GM23338 (cell line): ENCODE measurements at places on chromosomes 5 and 9.

GRCh38 chr5:113274836-113275414, 159.9 kb downstream of the TSSK1B start:
- peak; percentile 54 for DNase-seq
- H3K4me3 ChIP-seq = no peak overlapping the region
- no peaks in the 10 kb centered on the region for H3K36me3 ChIP-seq
- no peaks in the 10 kb centered on the region for H3K27me3 ChIP-seq
- H3K27ac ChIP-seq = peak overlapping the region; percentile 85
- peaks cover 61% of the 10 kb centered on the region for H3K4me1 ChIP-seq

- H3K27ac ChIP-seq = no peak overlapping the region
- no peaks in the 10 kb centered on the region for H3K27me3 ChIP-seq
- H3K4me3 ChIP-seq = no peak overlapping the region
- DNase-seq = no peak
- no peaks in the 10 kb centered on the region for H3K36me3 ChIP-seq
Observed at GRCh38 chr5:143514616-143515335, 111.3 kb upstream of the NR3C1 start.

GRCh38 chr5:142748132-142748531, 22.0 kb upstream of the ARHGAP26 start:
- H3K27me3 ChIP-seq = no peaks in the 10 kb centered on the region
- peaks cover 15% of the 10 kb centered on the region for H3K36me3 ChIP-seq
- H3K4me1 ChIP-seq = peaks cover 10% of the 10 kb centered on the region
- 0 out of 2 replicates have a peak overlapping the region, but pooled peaks have one; percentile 15 for H3K27ac ChIP-seq
- no peak overlapping the region for H3K4me3 ChIP-seq

DNA sequence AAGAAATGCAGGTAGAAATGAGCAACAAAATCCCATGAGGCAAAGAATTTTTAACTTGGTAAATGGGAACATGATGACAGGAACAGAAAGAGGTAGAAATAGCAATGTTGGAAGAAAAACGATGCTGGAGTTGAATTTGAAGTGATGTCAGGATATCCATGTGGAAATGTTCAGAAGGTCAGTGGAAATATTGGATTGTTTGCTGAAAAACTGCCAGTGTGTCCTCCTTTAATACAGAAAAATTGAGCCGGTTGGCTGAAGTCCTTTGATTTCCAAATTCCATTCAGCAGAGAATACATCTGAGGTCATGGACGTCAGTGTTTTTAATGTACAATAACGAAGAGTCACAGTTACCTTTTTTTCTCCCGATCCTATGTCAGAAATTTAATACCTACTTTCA, 110.0 kb upstream of the DMAC1 start:
- no peak for DNase-seq
- H3K36me3 ChIP-seq = no peaks in the 10 kb centered on the region
- no peaks in the 10 kb centered on the region for H3K27me3 ChIP-seq

DNA sequence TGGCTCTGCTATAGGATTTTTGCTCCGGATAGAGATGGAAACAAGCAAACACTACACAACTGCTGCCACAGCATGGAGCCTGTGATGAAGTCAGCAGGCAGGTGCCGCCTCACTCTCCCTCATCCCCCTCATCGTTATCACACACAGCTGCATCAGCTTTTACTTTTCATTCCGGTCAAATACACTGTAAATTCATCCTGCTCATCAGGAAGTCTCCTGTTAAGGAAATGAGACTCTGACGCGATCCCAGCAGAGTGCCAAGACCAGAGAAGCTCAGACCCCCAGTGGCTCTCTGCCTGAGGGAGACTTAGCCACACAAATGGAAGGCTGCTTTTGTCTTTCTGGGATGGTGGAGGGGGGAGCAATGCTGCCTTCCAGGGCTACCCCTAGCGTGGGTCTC, 270.2 kb downstream of the ELAVL2 start:
- no peaks in the 10 kb centered on the region for H3K27me3 ChIP-seq
- DNase-seq = peak; percentile 17
- H3K36me3 ChIP-seq = no peaks in the 10 kb centered on the region; the same call in 1 of the 2 replicates
- H3K4me1 ChIP-seq = peaks cover 15% of the 10 kb centered on the region

- peaks cover 13% of the 10 kb centered on the region for H3K27me3 ChIP-seq
- DNase-seq = peak; percentile 91
- peaks cover 7% of the 10 kb centered on the region; the same call in 1 of the 2 replicates for H3K4me1 ChIP-seq
- H3K27ac ChIP-seq = peak overlapping the region; percentile 42; the same call in 1 of the 2 replicates
Observed at GRCh38 chr9:133238851-133239532, 29.9 kb upstream of the OBP2B start.

DNA sequence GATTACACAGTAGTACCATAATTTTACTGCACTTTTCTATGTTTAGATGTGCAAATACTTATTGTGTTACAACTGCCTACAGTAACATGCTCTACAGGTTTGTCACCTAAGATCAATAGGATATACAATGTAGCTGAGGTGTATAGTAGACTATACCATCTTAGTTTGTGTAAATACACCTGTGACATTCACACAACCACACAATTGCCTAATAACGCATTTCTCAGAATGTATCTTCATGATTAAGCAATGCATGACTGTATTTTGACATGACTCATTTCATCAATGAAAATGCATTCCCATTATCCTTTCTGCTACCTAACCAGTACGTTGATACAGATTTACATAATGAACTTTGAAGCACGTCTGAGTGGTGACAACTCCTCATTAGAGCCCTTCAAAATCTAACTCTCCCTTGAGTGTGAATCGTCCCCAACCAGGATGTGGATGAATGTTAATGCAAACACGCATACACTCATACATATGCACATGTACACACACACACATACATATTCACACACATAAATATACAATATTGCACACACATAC, 28.4 kb downstream of the GZMK start:
- H3K27ac ChIP-seq = no peak overlapping the region
- no peaks in the 10 kb centered on the region for H3K4me1 ChIP-seq
- H3K36me3 ChIP-seq = no peaks in the 10 kb centered on the region
- H3K27me3 ChIP-seq = no peaks in the 10 kb centered on the region
- H3K4me3 ChIP-seq = no peak overlapping the region

DNA sequence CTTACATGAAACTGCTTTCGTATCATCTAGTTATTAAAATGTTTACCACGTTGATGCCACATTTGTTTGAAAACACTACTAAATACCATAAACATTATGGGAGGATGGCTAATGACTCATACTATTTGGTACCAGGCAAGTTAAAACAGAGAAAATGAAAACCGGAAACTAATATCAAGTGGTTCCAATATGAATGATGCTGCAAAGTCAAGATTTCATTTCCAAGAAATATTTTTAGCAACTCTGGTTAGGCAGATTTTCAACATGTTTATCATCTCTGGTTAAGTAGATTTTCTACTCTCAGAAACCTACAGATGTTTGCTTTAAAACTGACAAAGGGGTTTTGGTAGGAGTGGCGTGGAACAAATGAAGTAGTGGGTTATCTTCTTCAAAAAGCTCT, 4.9 kb upstream of the F2R start:
- no peak overlapping the region for H3K27ac ChIP-seq
- no peaks in the 10 kb centered on the region for H3K36me3 ChIP-seq
- no peak for DNase-seq
- no peaks in the 10 kb centered on the region; the same call in 1 of the 2 replicates for H3K4me1 ChIP-seq

DNA sequence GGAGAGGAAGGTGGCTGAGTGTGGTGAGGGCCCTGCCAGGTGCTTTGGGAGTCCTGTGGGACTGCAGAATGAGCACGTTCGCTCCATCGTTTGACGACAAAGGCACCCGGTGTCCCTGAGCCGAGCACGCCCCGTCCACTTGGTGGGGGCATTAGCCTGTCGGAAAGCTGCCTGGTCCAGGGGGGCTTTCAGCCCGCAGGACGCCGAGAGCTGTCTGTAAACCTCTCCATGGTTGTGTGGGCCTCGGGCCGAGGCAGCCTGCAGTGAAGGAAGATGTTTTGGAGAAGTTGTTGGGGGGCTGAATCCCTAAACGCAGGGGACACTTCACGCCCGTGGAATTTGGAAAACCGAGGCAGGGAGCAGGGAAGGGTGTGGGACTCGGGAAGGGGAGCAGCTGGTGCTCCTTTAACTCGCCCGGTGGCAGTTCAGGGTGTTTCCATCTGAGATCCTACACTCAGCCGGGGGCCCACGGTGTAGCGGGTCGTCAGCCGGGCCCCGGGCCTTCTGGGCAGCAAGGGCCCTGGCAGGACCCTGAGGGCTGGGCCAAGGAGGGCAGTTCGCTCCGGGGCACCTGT, 53.8 kb downstream of the MRPL36 start:
- no peak overlapping the region for H3K4me3 ChIP-seq
- H3K4me1 ChIP-seq = no peaks in the 10 kb centered on the region
- H3K27ac ChIP-seq = no peak overlapping the region
- no peaks in the 10 kb centered on the region for H3K36me3 ChIP-seq
- no peaks in the 10 kb centered on the region for H3K27me3 ChIP-seq
- no peak for DNase-seq

DNA sequence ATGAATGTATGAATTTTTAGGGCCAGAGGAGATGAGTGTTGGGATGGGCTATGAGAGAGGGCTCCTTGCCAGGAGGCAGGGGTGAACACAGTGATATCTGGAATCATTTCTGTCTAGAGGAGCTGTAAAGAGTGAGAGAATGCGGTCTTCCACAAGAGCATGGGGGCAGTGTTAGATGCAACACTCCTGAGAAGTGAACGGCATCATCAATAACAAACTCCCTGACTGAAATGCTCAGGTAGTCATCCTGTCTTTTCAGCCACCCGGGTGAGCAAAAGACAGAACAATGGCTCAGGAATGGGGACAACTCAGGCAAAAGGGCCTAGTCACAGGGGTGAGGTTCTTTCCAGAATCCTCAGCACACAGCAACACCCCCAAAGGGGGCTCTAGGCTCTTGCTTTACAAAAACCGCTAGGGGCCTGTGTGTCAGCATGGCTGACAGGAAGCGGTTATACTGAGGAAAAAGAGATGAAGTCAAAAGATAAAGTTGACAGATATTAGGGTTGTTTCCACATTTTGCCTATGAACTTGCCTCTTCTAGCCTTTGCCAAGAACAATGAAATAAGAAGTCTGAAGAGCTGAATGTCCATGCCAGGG, 104.6 kb upstream of the LRRTM2 start:
- no peak overlapping the region for H3K4me3 ChIP-seq
- H3K4me1 ChIP-seq = peaks cover 20% of the 10 kb centered on the region
- no peak for DNase-seq

- H3K27ac ChIP-seq = no peak overlapping the region
- peaks cover 8% of the 10 kb centered on the region; the same call in 1 of the 2 replicates for H3K4me1 ChIP-seq
- H3K27me3 ChIP-seq = no peaks in the 10 kb centered on the region
- no peak for DNase-seq
- H3K36me3 ChIP-seq = peaks cover 14% of the 10 kb centered on the region
Observed at GRCh38 chr5:150053713-150054392, 32.5 kb downstream of the CSF1R start.

DNA sequence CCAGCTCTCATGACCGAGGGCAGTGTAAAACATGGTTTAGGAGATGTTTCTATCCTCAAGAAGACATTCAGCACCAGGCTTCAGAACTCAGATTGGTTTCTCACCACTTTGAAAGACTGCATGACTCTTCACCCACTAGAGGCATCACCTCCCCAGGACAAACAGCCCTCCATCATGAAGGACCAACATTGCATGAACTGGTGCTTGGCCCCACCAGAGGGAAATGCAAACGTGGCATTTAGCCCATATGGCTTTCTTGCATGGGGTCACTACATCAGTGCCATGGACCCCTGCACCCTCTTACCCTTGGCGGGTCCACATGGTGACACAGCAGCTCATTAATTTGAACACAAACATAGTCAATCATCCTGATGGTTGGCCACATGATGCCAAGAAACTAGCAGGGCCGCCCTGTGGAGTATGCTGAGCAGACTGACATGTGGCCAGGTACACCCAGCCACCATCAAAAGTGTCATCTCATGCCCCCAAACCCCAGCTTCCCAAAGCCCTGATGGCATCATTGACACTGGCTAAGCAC, 129.5 kb upstream of the FSTL4 start:
- H3K27ac ChIP-seq = no peak overlapping the region
- no peak overlapping the region for H3K4me3 ChIP-seq
- no peak for DNase-seq
- no peaks in the 10 kb centered on the region for H3K36me3 ChIP-seq
- no peaks in the 10 kb centered on the region for H3K4me1 ChIP-seq

GRCh38 chr9:78775696-78776295, 478.9 kb downstream of the PSAT1 start:
- no peak overlapping the region for H3K4me3 ChIP-seq
- H3K27me3 ChIP-seq = no peaks in the 10 kb centered on the region
- H3K36me3 ChIP-seq = no peaks in the 10 kb centered on the region
- H3K4me1 ChIP-seq = peaks cover 33% of the 10 kb centered on the region
- no peak overlapping the region for H3K27ac ChIP-seq
- no peak for DNase-seq

DNA sequence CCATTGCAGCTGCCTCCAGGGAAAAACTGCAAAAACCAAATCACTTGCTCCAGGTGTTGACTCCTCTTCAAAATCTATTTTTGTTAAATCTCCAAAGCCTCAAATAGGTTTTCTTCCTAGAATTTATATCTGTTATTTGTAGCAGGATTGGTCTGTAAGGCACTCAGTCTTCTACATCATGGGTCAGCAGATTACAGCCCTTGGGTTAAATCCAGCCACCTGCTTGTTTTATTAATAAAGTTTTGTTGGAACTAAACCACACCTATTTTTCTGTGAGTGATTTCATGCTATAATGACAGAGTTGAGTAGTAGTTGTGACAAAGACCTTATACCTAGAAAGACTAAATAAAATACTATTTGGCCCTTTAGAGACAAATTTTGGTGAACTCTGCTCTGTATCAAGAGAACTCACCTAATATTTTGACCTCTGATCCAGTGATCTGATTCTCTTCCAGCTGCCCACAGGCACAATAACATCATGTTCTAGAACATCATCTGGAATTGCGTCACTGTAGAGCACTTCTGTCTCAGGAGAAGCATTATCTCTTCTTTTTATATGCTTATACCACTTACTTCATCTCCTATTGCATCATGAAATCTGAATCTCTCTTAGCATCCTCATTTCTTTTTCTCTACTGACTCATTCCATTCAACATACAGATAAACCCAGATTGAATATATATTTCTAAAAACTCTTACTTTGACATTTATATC, 130.1 kb downstream of the RPS23 start:
- DNase-seq = no peak
- no peaks in the 10 kb centered on the region for H3K36me3 ChIP-seq
- peaks cover 7% of the 10 kb centered on the region; the same call in 1 of the 2 replicates for H3K4me1 ChIP-seq
- H3K4me3 ChIP-seq = no peak overlapping the region
- H3K27me3 ChIP-seq = no peaks in the 10 kb centered on the region
- no peak overlapping the region for H3K27ac ChIP-seq

DNA sequence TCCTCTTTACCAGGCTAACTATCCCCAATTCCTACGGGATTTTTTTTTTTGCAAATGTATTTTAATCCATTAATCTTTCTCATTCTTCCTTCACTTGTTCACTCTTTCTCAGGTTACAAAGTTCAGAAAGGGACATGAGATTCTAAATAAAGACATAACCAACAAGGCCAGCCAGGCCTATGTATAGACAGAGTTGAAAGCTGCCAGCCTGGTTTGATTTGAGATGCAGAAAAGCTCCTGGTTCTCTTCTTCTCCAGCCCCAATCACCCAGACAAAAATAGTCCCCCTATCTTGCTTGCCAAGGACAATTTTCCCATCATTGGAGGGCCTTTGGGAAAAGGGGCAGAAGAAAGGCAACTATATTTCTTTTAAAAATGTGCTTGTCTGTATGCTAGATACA, 398.8 kb downstream of the NFIB start:
- H3K27ac ChIP-seq = no peak overlapping the region
- H3K4me3 ChIP-seq = no peak overlapping the region
- no peaks in the 10 kb centered on the region for H3K4me1 ChIP-seq
- DNase-seq = no peak

- H3K4me1 ChIP-seq = no peaks in the 10 kb centered on the region
- no peaks in the 10 kb centered on the region for H3K27me3 ChIP-seq
- no peak overlapping the region for H3K27ac ChIP-seq
- H3K4me3 ChIP-seq = no peak overlapping the region
Observed at GRCh38 chr5:53321721-53322120, 158.7 kb upstream of the FST start.
